Activated CD4-positive, alpha-beta T cell treated with anti-CD3 and anti-CD28 coated beads, Interleukin-2, amount 10 ng/mL, durations not matched to agents 7 days and 5 days (primary cell): ENCODE measurements at places on chromosomes 2 and 18. TPM values are rescaled to one million over a fixed set of nuclear protein-coding genes. Genes with fewer than 3 reads are reported as not detected.

GRCh38 chr2:122390406-122390805, 635.0 kb downstream of the TSN start:
- no peak for DNase-seq

- DNase-seq: no peak
Observed at GRCh38 chr2:84674586-84674985, 158.3 kb downstream of the DNAH6 start.

GRCh38 chr2:17969661-17970060, 91.2 kb downstream of the KCNS3 start:
- no peak for DNase-seq

DNA sequence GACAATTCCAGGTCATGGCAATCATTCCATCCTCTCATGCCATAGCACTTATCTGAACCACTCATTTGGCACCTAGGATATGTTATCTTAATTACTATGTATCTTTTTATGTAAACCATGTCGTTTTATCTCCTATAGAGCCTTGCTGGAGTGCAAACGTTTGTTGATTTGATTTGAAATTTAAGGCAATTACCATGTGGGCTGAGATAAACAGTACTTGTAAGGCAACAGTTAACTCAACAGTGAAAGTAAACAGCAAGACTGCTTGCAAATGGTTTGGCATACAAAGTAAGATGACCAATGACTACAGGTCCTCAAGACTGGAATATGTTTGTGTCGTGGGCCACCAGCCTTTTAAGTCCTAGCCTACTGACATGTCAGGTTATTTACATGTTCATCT, 133.7 kb upstream of the ZFP36L2 start:
- DNase-seq: no peak

DNA sequence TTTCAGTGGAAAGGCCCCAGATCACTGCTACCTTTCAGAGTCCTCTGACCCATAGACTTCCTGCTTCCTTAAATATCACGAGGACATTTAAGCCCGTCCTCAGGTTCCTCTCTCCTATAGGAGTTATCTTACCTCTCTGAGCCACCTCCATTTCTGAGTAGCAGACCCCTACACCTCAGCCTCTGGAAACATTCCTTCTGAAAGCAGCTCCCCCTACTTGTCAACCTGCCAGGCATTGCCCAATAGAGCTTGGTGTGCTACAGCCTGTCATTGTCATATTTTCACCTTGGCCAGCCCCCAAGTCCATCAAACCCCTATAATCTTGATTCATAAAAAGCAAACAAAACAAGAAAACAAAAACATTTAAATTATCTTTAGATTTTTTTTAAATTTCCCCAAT, 717.9 kb upstream of the SLC8A1 start:
- no peak for DNase-seq

DNA sequence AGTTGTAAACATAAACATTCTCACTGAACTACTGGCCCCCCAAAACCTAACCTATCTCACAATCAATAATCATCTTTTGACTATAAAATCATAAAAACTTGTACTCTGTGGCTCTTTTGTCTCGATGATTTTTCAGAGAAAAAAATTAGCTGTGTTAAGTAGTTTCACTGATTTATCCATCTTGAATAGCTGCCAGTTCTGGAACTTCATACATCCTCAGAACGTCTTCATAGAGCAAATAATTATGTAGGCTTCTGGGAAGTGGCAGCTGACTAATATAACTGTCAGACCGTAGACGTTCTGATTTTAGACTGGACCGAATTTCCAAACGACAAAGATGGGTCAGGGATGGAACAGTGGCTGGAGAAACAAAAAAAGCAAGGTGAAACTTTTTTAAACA, 97.3 kb upstream of the CHAC2 start:
- no peak for DNase-seq

DNA sequence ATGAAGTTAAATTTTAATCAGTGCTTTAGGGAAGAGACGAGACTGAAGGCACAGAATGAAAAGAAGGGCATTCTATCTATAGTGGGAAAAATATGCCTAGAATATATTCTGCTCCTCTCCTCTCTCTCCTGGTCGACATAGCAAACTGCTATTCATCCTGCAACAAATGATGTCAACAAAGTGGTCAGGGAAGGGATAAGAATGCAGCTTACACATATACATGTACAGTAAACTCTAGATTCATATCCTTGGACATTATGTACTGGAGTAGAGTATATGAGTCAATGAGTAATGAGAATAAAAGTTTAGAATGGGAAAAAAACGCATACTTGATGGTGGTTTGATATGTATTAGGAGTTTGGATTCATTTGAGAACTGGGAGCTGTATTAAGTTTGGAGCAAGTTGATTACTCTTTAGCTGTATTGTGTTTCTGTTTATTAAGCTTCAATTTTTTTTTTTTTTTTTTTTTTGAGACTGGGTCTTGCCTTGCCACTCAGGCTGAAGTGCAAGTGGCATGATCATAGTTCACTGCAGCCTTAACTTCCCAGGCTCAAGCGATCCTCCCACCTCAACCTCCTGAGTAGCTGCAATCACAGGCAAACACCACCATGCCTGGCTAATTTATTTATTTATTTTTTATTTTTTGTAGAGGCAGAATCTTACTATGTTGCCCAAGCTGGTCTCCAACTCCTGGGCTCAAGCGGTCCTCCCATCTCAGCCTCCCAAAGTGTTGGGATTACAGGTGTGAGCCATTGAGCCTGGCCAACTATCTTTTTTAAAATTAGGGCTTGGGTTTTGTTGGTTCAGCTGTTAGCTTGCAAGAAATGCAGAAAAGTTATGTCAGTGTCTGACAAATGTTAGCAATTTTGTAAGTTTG, 53.8 kb downstream of the STAT1 start:
- DNase-seq: no peak

- DNase-seq: no peak
Observed at GRCh38 chr2:174330945-174331594, 3.7 kb upstream of the SP9 start.

- DNase-seq: no peak
Observed at GRCh38 chr2:174195253-174195652, 53.1 kb downstream of the OLA1 start.

- peak; percentile 42 for DNase-seq
Observed at GRCh38 chr2:39913648-39914461, 134.8 kb upstream of the THUMPD2 start.

DNA sequence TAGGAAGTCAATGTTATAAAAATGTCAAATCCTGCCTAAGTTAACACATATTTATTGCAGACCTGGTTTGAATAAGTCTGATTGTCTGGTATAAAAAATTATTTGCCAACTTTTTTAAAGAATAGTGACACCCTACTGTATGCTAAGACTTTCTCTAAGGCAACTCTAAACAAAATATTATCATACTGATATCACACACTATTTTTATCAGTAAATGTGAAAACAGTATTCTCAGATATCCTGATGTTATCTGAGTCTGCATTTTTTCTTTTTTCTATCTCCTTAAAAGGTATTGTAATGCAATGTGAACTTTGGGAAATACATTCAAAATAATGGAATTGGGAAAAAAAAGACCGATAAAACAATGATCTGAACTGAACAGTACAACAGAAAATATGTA, 127.1 kb downstream of the DOCK10 start:
- DNase-seq: no peak

DNA sequence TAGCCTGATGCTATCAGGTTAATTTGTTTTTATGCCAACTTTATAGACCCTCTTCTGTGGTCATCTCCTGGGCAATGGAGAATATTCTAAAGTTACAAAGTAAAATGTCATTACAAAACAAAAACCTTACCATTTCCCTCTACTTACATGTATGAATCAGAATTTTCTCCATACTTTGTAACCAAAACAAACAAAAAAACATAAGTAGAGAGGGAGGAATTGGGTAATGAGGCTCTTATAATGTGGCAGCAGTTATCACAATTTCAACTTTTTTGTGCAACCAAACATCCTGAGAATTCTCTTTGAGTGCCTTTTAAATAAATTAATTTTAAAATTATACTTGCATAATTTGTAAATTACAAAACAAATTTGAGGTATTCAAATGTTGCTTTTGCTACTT, 332.8 kb downstream of the TXNL1 start:
- no peak for DNase-seq

- no peak for DNase-seq
Observed at GRCh38 chr2:45342-46130, 769 bp downstream of the FAM110C start.

- no peak for DNase-seq
Observed at GRCh38 chr2:75787532-75788132, 76.9 kb upstream of the GCFC2 start.

DNA sequence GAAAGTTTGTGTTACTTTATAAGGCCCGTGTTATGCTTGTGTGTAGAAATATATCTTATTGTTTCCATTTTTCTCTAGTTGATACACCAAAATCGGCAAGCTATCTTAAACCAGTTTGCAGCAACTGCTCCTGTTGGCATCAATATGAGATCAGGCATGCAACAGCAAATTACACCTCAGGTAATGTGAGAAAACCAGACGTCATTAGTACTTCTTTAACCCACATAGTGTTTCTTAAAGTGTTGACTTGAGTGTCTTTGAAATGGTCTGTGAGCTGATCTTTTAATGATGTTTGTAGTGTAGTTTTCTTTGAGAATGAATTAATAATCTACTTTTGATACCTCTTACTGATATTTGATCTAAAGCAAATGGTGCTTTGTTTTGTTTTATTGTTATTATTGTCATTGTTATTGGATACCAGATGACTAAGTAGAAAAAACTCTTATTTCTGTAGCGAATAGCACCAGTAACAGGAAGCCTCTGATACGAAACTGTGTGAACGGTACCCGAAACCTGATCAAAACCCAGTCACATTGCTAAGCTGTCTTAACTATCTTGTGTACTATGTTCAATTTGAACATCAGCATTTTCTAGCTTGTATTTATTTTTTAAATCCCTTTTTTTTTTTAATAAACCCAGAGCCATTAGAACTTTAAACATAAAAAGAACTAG, 53.7 kb downstream of the PTRHD1 start:
- DNase-seq: no peak

DNA sequence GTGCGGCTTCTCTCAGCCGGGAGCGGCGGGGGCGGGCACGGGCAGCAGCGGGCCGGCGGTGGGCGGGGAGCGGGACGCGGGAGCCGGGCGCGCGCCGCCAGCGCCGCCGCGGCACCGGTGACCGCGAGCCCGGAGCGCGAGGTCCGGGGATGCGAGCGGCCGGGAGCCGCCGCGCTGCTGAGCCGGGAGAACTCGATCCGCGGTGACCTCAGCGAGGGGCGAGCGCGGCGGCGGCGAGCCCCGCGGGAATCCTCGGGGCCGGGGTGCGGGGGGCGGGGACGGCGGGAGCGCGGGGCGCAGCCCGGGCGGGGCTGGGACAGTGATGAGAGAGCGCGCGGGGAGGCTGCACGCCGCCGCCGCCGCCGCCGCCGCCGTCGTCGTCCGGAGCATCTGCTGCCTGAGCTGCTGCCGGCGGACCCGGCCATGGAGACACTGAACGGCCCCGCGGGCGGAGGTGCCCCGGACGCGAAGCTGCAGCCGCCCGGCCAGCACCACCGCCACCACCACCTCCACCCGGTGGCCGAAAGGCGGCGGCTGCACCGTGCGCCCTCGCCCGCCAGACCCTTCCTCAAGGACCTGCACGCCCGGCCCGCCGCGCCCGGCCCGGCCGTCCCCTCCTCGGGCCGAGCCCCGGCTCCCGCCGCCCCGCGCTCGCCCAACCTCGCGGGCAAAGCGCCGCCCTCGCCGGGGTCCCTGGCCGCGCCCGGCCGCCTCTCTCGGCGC, at the start of gene MTCL1:
Gene MTCL1 (plus strand): TSS at position 319 of the 723 bp plus-strand sequence. CDS start 105 bp downstream, at position 424.
- DNase-seq: peak; percentile 21

- DNase-seq: no peak
Observed at GRCh38 chr2:180202467-180202951, 195.4 kb upstream of the CWC22 start.

- DNase-seq: no peak
Observed at GRCh38 chr2:21258082-21258481, 134.3 kb downstream of the TDRD15 start.

DNA sequence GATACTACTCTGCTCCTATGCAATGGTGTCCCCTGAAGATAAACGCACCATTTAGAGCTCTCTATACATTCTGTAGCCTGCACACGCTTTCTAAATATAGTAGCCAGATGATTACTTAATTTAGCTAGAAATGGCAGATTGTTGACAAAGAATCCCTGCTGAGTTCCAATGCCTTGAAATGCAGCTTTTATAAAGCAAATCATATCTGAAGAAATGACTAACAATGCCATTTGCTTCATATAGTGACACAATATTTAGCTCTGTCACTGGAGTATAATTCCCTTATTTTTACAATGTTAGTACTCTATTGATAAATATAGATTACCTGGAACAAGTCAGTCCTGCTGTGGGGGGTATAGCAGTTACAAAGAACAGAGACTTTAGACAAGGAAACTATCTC, 166.2 kb downstream of the CDCA7 start:
- no peak for DNase-seq

GRCh38 chr18:46310258-46310657, 206.1 kb downstream of the HAUS1 start:
- no peak for DNase-seq

GRCh38 chr2:71672826-71673795, 219.8 kb downstream of the DYSF start:
- no peak for DNase-seq

DNA sequence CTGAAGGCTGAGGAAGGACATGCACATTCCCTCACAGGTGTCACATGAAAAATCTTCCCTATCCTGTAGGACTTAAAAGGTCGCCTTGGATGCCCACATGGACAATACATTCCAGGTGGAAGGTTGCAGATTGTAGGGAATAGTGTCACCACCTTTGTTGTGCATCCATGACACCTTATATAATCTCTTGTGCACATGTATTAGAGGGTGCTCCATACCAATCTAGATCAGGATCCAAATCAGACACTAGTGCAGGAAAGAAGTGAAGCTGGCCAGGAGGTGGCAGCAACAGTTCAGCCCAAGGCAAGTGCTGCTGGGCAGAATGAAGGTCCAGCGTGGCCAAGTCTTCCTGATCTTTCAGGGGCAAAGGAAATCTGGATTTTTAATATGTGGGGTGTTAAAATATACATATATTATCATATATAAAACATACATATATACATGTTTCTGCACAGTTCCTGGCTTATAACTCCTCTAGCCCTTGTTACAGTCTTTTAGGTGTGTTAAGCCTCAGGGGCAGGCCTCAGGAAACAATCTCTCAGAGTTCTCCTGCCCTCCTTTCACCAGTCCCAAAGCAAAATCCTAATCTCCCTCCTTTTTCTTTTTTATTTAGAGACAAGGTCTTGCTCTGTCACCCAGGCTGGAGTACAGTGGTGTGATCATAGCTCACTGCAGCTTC, 16.6 kb downstream of the NIF3L1 start:
- DNase-seq: peak; percentile 67

DNA sequence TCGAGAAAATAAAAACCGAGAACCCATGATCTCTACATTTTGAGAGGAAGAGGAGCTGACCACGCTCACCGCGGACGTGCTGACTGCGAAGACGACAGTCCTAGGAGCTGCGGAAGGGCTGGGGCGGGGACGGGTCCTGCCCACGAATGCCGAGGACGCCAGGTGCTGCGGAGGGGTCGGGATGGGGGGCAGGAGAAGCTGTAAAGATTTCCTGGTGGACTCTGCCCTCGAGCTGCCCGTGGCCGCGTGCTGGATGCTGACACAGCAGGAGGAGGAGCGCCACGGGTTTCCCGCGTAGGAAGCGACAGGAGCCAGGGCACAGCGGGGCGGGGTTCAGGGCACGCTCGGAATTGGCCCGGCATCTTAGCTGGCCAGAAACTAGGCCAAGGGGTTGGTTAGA, 22.2 kb downstream of the ZSCAN30 start:
- no peak for DNase-seq

NRBP1 gene
- total RNA-seq: 77.1 TPM

CREG2 gene
- 0.52 TPM for total RNA-seq

ACTR2 gene
- total RNA-seq: 502 TPM

PIEZO2 gene
- total RNA-seq: not detected

TAF4B gene
- total RNA-seq: 9.3 TPM

TBR1 gene
- not detected for total RNA-seq

CNTNAP5 gene
- total RNA-seq: not detected

KIF5C gene
- total RNA-seq: 6.0 TPM
